Renal pelvis (tissue), 12 donors: ENCODE measurements at places on chromosomes 11 and 22. TPM values are rescaled to one million over a fixed set of nuclear protein-coding genes. Genes with fewer than 3 reads are reported as not detected.

OR56A1 gene
- not detected for polyA plus RNA-seq

SCARF2 gene
- polyA plus RNA-seq: 16.1 TPM

GGT5 gene
- 17.7 TPM for polyA plus RNA-seq

SERPINH1 gene
- 412 TPM for polyA plus RNA-seq

OR2AG1 gene
- not detected for polyA plus RNA-seq

PATE4 gene
- 0.31 TPM for polyA plus RNA-seq

PHLDA2 gene
- 1.0 TPM for polyA plus RNA-seq

ACAD8 gene
- polyA plus RNA-seq: 41.2 TPM

A4GALT gene
- polyA plus RNA-seq: 25.9 TPM

IGSF22 gene
- polyA plus RNA-seq: 3.1 TPM

SELENOH gene
- polyA plus RNA-seq: 126 TPM

GALNT18 gene
- 28.1 TPM for polyA plus RNA-seq

BLID gene
- polyA plus RNA-seq: not detected

OR56A3 gene
- polyA plus RNA-seq: not detected

BEST1 gene
- polyA plus RNA-seq: 6.3 TPM

NXPE4 gene
- polyA plus RNA-seq: not detected

KDELR3 gene
- 10.4 TPM for polyA plus RNA-seq

RAG1 gene
- polyA plus RNA-seq: 3.0 TPM

TRIM68 gene
- polyA plus RNA-seq: 20.9 TPM

SPCS2 gene
- 207 TPM for polyA plus RNA-seq
